ENCODE measurements at places on chromosomes 1 and 21.

DNA sequence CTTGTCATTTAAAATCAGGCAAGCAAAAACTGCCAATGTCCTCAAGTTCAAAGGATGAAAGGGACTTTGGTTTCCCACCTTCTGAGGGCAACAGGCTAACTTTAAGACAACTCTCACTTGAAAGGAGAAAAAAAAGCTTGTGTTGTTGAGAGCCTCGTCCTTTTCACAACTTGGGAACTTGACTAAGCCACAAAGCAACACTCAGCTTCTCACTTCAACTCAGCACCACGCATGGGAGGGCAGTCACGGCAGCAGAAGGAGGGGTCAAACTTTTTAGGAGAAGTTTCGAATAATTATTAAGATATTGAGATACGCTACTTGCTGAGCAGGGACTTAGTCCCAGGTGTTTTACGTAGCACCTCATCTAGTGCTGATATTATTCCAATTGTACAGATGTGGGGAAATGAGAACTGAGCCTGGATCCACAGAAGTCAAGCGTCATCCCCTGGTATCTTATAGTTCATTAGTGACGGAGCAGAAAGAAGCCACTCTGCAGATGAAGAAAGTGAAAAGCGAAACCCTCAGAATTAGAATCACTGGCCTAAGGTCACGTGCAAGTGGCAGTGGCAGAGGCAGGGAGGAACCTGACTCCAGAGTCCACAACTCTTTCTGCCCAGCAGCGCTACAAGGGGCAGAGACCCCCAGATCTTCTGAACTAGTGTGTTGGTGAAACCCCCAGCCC, 83.6 kb downstream of the JAK1 start:
- peak; percentile 42 for DNase-seq

DNA sequence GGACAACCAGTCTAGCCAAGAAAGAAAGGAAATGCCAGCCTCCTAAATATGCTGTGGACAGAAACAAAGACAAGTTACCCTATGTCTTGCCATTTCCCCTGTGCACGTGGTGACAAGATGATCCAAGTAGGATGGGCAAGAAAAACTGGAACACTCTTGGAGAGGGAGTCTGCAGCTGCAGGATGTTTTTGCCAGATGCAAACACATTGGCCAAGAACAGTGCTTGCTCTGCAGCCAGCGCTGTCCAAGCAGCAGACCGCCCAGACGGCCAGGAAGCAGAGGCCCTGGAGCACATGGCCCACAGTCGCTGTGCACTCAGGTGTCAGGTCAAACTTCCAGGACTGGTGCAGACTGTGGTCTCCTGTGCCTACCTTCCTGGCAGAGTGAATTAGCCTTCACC, 189.3 kb downstream of the SLC35F3 start:
- DNase-seq, result no peak

- DNase-seq, result no peak
Measured at GRCh38 chr1:210313921-210314320, 14.8 kb upstream of the HHAT start.

DNA sequence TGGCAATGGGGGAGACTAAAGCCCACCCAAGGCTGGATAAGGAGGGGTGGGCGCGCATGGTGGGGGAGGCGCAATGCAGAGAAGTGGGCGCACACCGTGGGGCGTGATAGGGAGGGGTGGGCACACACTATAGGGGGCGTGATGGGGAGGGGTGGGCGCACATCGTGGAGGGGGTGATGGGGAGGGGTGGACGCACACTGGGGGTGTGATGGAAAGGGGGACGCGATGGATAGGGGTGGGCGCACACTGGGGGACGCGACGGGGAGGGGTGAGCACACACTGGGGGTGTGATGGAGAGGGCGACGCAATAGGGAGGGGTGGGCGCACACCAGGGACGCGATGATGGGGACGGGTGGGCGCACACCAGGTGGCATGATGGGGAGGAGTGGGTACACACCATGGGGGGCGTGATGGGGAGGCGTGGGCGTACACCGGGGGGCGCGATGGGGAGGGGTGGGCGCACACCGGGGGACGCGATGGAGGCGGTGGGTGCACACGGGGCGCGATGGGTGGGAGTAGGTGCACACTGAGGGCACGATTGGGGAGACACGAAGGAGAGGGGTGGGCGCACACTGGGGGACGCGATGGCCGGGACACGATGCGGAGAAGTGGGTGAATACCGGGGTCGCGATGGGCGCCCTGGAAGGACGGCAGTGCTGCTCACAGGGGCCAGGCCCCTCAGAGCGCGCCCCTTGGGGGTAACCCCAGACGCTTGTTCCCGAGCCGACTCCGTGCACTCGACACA, 929 bp downstream of the SUMO3 start:
- DNase-seq, result no peak

- DNase-seq, result no peak
Measured at GRCh38 chr1:65238010-65238409, 71.3 kb upstream of the DNAJC6 start.

GRCh38 chr1:111139324-111139955, 453 bp downstream of the DRAM2 start:
- DNase-seq, result peak; percentile 37

DNA sequence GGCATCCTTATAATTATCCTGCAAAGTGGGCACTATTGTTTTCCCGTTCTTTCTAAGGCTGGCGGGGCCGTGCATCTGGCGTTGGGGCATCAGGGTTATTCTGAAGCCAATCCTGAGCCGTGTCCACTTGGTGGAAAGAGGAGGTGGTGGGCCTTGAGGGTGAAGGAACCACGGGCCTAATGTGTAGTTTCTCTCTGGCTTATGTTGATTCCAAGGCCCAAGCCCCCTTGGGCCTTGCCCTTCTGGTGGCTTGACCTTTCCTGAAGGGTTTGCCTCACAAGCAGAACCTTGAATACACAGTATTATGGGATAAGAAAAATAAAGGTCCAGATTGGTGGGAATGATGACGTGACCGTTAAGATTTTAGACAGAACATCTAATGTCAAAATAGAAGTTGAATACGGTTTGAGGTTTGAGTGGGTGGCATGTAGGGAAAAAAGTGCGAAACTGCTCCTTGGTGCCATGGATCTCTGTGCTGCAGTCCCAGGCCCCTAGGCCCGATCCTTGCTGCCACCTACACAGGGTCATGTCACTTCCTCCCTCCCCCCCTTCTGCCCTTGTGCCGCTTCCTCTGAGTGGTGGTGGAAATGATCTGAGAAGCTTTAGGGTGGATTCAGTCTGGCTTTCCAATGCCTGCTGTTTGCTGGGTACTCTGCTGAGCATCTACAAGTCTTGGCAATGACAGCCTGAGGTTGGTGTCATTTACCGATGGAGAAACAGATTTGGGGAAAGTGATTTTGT, 90.5 kb downstream of the PRDM2 start:
- no peak for DNase-seq

DNA sequence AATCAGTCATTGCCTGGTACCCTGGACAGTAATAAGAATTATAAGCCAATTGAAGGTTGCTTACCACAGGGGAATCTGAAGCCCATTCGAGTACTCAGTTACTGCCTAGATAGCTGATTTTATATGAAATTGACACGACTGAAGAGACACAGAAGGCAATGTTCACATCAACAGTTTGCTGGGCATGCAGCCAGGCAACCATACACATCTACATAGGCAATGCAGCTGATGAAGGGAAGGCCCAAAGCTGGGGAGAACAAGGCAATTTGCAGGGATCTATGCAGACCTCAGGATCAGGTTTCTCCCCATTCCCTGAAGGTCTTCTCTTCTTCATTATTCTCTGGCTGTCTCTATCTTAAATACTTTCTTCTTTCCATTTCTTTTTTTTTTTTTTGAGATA, 448.7 kb downstream of the PTBP2 start:
- DNase-seq, result no peak

GRCh38 chr1:220786337-220787068, at the start of gene MTARC1:
MTARC1 (plus strand) TSS chr1:220786913; CDS start chr1:220786945, 32 bp downstream.
- DNase-seq, result peak; percentile 41

DNA sequence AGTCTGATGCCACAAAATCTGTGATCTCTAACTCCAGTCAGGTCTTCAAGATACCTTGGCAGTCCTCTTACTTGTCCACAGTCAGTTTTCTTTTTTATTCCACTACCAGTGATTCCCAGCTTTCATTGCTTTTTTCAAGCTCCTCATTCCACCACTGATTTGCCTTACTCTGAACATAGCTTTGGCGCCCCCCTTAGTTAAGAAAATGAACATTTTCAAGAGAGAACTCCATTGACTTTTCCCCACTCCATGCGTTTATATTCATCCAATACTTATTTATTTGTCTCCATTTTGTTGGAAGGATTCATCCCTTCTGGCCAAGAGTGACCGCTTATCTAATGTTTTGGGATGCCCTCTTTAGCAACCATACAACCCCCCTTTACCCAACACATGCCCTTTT, 33.9 kb upstream of the IPO9 start:
- no peak for DNase-seq

DNA sequence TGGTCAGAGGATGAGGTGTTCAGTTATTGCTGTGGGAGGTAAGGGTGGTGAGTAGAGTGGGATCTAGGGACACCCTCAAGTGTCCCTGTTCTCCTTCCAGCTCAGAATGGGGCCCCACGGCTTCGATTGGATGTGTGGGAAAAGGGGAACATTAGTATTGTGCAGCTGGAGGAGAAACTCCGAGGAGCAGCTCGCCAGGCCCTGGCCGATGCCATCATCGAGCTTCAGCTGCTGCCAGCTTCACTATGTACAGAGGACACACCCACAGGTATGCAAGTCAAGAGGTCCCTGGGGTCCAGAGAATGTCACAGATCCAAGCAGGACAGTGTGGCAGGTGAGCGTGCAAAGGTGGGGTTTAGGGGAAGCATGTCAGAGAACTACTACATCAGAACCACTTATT, 13.9 kb downstream of the HYI start:
- DNase-seq, result no peak

- no peak for DNase-seq
Measured at GRCh38 chr1:118116909-118117308, 68.1 kb downstream of the SPAG17 start.

DNA sequence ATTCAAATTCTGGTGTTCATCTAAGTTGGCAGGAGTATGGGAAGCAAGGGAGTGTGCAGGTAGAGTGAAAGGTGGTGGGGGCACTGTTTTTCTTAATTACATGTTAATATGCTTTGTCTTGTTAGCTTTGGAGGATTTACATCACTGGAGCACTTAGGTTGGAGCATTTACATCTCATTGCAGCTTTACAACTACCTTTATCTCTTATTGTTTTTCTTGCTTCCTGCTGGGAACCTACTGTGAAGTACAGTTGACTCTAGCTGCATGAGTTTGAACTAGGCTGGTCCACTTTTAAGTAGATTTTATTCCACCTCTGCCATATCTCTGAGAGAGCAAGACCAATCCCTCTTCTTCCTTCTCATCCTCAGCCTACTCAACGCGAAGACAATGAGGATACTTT, 554.8 kb upstream of the B3GALT2 start:
- DNase-seq, result no peak

GRCh38 chr1:87122243-87122642, 206.4 kb upstream of the LMO4 start:
- DNase-seq, result no peak

GRCh38 chr1:10440305-10440704, 9.5 kb upstream of the CORT start:
- no peak for DNase-seq

DNA sequence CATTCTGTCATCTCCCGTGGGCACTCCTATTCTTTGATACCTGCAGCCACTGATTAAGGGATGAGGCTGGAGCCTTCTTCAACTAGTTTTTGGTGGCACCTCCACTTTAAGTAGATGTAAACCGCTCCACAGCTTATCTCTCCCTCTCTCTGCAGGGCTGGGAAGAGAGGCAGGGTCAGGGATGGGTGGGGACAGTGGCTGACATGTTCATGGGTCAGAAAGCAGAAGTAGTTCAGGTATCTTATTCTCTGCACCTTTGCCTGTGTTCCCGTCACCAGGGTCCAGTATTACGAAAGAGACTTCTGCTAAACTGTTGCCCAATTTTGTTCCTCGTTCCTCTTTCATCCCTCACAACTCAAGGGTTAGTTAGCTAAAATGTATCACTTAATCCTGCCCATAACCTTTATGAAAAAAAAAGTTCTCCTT, 51.7 kb upstream of the EDEM3 start:
- DNase-seq, result no peak

DNA sequence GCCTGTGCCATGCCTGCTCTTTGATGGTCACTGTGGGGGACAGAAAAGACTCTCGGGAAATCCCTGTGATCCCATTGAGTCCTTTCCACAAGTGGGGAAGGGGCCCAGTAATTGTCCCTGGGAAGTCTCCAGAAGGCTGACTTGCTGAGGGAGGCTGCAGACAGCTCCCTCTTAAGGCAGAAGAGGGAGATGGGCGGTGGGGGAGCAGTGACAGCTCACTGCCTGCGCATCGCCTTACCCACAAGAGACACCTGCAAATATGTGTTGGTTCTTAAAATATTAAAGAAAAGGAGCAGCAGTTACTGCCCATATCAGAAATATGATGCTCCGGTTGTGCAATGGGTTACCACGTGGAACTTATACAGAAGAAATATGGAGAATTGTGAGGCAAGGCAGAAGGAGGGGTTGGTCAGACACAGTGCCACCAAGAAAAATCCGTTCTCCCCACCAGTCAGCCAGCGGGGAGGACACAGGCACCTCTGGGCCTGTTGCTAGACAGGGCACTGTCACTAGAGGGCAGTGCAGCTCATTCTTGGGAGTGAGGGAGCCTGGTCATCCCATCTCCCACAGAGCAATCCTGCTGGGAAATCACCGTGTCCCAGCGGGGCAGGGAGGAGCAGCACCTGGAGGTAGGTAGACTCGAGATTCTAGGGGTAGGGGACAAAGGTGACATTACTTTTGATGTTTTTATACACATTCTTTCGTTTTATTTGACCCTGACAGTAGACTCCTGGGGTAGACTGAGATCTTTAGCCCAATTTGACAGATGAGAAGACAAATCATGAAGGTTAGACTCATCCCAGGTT, 6.9 kb upstream of the CAMK1G start:
- DNase-seq, result peak; percentile 80

- no peak for DNase-seq
Measured at GRCh38 chr1:240555524-240555923, 56.4 kb downstream of the GREM2 start.

DNA sequence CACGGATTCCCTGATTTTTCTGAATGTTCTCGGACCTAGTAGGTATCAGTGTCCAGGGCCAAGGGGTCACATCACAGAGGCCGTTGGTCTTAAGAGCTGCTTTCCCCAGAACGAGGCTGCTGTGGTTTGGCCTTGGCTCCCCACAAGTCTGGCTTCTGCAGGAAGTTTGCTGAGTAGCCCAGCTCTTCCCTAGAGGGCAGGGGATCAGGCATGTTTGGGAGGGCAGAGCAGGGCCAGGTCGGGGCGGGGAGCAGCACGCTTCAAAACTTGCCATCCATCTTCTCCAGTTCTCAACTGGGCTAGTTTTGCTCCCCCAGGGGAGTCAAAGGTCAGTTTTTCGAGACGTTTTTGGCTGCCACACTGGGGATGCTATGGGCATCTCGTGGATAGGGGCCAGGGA, 37.0 kb downstream of the MAN1C1 start:
- DNase-seq, result no peak

DNA sequence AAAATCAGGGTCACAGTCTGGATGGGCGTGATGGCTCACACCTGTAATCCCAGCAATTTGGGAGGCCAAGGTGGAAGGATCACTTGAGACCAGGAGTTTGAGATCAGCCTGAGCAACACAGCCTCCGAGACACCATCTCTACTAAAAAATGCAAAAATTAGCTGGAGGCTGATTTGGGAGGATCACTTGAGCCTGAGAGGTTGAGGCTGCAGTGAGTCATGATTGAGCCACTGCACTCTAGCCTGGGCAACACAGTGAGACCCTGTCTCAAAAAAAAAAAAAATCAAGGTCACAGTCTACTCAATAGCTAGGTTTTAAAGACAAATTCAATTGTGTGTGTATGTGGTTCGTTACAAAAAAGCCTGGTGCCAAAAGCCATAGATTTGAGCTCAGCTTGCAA, 34.4 kb downstream of the TRIM67 start:
- DNase-seq, result no peak
